Glomerular endothelial cell (primary cell): ENCODE measurements at places on chromosomes 16 and 17. TPM values are rescaled to one million over a fixed set of nuclear protein-coding genes. Genes with fewer than 3 reads are reported as not detected.

GRCh38 chr17:42529061-42529460 lies 7.0 kb upstream of the NAGLU start:
- DNase-seq, result no peak

DNA sequence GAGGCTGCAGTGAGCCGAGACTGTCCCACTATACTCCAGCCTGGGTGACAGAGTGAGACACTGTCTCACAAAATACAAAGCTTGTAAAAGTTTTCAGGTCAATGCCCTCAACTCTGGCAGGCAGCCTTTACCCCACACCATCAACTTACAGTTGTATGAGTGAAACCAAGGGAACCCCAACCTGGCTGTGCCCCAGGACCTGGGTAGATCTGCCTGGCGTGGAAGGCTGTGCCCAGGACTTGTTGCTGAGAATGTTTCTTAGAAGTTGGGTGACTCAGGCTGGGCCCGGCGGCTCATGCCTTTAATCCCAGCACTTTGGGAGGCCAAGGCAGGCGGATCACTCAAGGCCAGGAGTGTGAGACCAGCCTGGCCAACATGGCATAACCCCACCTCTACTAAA lies 7.8 kb downstream of the CES3 start:
- no peak for DNase-seq

DNA sequence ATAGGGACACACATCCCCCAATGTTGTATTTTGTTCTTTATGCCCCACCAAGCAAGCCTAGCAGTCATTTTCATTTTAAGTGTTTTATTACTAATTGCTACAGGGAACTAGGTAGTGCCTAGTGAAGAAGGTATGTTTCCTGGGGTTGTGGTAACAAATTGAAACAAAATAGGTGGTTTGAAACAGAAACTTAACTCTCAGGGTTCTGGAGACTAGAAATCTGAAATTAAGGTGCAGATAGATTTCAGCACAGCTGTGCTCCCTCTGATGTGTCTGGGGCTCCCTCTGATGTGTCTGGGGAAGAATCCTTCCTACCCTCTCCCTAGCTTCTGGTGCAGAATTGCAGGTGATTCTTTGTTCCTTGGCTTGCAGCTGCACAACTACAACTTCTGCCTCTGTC lies 390.1 kb downstream of the ZFHX3 start:
- no peak for DNase-seq

- DNase-seq, result no peak
These were observed 228.6 kb downstream of the ZFHX3 start for GRCh38 chr16:72819345-72819744.

GRCh38 chr17:19646788-19647696 lies 1.5 kb upstream of the ALDH3A2 start:
- DNase-seq, result no peak

The BTBD17 gene
- not detected in 2 replicates for total RNA-seq

The DNAAF8 gene
- 0.68 and 1.8 TPM in 2 replicates for total RNA-seq

GRCh38 chr16:71767060-71767900 lies 41.4 kb downstream of the AP1G1 start:
- DNase-seq, result no peak

- no peak for DNase-seq
These were observed 4.2 kb downstream of the SOCS1 start for GRCh38 chr16:11251525-11252481.

DNA sequence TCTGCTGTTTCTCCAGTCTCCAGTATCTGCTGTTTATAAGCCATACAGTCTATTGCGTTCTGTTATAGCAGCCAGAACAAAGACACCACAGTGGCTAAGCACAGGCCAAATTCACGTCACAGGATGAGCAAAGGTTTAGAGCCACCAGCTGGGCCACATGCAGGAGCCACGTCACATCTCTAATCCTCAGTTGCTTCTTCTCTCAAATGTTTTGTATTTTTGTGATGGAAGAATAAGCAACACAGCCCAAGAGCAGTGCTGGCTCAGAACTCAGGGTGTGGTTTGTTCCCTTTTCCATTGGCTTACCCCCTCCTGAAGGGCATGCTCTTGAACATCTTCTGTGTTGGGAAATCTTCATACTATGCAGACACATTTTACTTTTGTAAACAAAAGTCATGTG lies 309.4 kb upstream of the CDH5 start:
- no peak for DNase-seq

DNA sequence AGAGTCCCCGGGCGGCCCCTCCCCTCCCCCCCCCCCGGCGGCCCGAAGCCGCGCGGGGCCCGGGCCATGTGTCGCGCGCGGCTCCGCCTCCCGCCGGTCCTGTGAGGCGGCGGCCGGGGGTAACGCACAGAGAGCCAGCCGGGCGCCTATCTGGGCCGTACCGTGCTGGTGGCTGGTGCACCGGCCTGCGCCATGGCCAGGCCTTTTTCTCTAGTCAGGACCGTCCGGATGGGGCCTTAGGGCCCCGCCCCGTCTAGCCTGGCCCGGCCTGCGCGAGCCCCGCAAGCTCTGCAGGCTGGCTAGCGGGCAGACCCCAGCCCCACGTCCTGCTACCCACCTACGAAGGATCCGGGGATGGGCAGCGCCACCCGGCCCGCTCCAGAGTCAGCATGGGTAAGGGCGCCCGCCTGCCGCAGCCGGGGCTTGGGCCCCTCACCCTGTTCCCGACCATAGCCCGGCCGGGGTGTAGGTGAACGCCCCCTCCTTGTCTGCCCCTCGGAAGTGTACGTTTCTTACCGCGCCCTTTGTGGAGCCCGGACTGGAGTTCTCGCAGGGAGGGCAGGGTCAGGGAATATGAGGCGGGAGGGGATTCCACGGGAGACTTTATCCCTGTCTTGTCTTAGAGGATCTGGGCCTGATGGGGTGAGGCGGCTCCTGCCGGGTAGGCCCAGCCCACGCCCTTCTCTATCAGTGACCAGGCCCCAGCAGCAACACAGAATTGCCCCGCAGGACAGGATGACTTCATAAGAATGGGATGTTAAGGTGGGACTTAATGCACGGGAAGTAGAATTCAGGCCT lies at the start of gene CENPT:
CENPT (minus strand) TSS at position 630 of the 798 bp plus-strand sequence. CDS start 13,834 bp downstream, outside the sequence.
- DNase-seq, result no peak
